ENCODE measurements at places on chromosomes 1 and 21.

- no peak for DNase-seq
Observed at GRCh38 chr1:117032681-117033539, 27.2 kb upstream of the TTF2 start.

- DNase-seq = no peak
Observed at GRCh38 chr1:76141929-76142328, 67.4 kb downstream of the ST6GALNAC3 start.

- DNase-seq = no peak
Observed at GRCh38 chr1:44539991-44540730, 134.1 kb downstream of the TMEM53 start.

DNA sequence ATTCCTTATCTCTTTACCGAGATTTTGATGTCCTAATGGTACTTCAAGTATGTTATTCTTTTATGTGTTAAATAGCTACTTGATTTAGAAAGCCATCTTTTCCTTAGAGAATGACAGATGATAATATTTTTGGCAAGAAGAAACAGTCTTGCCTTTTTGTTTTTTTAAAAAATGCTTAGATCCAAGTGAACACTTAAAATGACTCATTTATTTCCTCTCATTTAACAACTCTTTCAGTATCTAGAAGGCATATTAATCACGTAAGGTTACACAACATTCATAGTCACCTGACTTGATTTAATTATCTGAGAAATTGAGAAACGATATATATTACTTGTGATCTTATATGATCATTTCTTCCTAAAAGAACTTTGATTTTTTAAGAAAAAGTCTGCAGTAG is 52.4 kb downstream of the SUCO start:
- no peak for DNase-seq

DNA sequence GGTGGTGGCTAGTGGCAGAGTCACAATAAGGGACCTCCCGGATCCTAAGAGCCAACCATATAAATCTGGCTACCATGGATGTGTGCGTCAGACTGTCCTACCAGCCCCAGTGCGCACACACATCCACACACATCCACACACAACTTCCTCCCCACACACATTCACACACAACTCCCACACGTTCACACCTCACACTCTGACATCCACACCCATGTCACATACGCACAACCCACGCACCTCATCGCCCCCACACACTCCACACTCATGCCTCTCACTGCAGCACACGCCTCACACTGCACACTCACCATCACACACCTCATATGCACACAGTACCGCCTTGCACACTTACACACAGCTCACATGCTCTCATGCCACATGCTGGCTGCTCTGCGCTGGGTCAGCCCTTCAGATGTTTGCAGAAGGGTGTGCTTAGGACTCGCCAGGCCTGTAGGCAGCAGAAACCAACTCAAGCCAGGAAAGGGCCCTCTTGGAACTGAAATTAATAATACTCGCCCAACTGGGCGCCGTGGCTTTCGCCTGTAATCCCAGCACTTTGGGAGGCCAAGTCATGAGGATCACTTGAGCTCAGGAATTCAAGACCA is 3.0 kb downstream of the LDLRAD2 start:
- DNase-seq = peak; percentile 18

DNA sequence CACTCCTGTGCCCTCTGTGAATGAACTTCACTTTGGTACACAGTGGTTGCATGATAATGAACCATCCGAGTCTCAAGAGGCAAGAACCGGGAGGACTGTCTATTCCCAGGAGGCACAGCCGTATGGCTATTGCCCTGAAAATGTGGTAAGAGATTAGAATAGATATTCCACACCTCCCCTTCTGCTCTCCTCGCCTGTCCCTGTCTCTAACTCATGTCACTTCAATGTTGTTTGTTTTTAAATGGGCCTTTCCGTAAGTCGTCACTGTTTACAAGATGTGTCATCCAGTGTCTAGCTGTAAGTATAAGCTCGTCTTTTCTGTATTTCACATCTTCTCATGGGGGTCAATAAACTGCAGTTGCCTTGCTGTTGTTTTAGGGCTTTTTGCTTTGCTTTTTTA is 122.2 kb downstream of the PATJ start:
- DNase-seq = no peak

DNA sequence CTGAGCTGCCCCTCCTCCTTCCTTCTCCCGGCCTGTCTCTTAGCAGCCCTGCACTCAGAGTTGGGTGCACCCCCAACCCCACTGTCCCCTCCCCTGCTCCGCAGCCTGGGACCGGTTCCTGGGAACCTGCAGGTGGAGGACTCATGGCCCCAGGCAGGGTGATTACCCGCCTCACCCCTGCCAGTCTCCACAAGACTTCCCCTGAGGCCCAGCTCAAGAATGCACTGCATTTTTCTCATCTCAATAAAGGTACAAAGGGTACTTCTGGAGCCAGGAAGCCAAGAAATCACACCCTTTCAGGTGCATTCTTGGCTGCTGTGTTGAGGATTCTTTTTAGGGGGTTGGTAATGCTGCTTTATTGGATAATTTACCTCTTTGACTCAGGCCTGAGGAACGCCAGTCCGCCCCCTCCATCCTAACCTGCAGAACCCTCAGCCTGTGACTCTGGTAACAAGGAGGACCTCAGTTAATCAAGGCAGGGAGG is 126.3 kb upstream of the TMPRSS2 start:
- no peak for DNase-seq

DNA sequence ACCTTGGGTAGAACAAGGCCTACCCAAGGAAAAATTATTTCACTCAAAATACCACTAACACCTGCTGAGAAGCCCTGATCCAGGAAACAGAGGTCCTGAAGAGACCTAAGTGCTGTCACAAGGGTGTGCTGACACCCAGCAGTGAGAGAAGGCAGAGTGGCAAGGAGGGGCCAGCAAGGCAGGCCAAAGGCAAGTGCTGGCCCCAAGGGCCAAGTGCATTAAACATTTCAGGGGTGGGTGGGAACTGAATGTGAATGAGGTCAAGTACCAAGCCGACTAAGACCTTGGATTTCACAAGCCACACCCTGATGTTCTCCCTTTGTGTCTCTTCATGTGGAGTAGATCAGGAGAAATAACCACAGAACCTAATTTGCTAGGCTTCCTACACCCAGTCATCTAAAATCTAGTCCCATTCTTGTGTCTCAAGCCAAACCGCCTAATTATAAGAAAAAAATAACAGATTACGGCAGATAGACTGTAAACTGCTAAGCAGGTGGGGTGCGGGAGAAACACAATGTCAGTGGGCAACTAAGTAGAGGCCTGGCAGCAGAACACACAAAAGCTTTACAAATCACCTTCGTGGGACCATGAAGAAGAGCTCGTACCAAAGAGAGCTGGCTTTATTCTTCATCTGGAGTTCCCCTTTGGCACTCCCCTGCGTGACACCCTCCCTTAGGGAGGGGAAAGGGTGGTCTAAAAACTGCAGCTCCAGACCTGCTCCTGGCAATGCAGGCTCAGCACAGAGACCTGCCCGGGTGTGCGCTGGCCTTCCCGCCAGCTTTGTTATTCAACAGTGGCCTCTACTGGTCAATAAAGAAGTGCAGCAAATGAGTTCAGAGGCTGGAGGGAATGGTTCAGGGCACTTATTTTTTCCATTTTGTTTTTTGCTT is 8.7 kb downstream of the UBE2G2 start:
- DNase-seq = peak; percentile 28

- no peak for DNase-seq
Observed at GRCh38 chr1:112855152-112855828, 100.7 kb downstream of the SLC16A1 start.

DNA sequence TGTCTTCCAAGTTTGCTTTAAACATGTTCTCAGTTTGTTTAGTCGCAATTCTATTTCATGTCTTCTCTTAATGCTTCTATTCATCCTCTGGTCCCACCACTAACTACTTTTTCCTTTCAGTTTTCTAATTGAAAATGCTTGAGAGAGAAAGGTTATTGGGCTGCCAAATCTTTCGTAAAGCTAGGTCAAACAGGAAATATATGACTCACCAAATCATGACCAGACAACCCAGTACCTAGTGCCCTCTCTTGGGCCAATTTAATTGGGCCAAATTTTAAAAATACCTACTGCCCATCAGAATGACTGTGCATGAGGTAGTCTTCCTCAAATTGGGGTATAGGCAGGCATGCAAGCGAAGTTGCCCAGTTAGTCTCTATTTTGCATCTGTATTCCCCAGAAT is 295.4 kb upstream of the PBX1 start:
- no peak for DNase-seq

GRCh38 chr1:244732851-244733450 is 80.0 kb downstream of the DESI2 start:
- no peak for DNase-seq

DNA sequence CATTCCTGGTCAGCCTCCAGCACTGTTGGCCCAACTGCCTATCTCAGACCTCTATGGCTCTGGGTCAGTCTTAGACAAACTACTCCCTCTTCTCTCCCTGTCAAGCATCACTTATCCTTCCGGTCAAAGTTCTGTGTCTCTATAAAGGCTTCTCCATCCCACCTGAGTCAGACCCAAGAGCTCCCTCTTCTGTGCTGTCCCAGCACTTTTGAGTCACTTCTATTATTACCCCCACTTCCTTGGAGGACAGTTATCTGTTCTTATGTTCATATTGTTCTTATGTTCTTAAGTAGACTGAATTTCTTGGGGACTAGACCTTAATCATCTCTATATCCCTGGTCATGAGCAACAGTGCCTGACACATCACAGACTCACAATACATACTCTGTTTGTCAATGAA is 29.2 kb upstream of the IL10 start:
- no peak for DNase-seq

DNA sequence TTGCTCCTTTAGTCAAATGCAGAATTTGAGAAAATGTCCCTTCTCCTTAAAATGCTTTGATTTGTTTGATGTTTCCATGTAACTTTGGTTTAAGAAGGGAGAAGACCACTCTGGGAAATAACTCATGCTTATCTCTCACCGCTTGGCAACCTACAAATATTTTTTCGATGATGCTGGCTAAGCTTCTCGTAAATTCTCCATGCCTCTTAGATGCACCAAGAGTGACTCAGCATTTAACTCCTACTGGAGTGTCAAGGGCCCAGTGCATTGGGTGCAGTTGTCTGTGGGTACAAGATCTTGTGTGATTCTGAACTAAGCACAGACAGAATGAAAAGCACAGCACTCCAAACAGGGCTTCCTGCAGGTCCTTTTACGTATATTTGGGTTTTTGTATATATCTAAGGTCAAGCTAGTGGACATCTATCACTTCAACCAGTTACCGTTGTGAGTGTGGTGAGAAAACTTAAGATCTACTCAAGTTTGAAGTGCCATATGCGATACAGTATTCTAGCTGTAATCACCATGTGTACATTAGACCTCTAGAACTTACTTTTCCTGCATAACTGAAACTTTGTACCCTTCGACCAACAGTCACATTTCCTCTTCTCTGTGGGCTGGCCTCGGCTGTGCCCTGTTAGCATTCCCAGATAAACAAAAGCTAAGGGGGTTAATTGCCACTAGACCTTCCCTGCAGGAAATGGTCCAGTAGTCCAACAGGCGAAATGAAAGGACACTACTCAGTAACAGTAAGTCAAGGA is 55.8 kb downstream of the COL18A1 start:
- DNase-seq = no peak

- DNase-seq = no peak
Observed at GRCh38 chr1:119345398-119345797, 23.2 kb upstream of the HAO2 start.

DNA sequence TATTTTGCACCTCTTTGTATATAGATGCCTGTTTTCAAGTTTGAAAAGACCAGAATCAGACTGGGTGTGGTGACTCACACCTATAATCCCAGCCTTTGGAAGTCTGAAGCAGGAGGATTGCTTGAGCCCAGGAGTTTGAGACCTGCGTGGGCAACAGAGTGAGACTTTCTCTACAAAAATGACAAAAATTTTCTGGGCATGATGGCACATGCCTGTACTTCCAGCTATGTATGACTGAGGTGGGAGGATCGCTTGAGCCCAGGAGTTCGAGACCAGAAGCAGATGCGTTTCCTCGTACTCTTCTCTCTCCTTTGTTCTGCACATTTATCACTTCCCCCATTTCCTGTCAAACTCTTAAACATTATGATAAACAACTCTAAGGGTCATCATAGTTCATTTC is 310.0 kb upstream of the SNX7 start:
- no peak for DNase-seq

- DNase-seq = no peak
Observed at GRCh38 chr1:100028765-100029164, 59.0 kb downstream of the SLC35A3 start.

GRCh38 chr21:33070998-33071769 is 1.2 kb downstream of the OLIG1 start:
- no peak for DNase-seq

DNA sequence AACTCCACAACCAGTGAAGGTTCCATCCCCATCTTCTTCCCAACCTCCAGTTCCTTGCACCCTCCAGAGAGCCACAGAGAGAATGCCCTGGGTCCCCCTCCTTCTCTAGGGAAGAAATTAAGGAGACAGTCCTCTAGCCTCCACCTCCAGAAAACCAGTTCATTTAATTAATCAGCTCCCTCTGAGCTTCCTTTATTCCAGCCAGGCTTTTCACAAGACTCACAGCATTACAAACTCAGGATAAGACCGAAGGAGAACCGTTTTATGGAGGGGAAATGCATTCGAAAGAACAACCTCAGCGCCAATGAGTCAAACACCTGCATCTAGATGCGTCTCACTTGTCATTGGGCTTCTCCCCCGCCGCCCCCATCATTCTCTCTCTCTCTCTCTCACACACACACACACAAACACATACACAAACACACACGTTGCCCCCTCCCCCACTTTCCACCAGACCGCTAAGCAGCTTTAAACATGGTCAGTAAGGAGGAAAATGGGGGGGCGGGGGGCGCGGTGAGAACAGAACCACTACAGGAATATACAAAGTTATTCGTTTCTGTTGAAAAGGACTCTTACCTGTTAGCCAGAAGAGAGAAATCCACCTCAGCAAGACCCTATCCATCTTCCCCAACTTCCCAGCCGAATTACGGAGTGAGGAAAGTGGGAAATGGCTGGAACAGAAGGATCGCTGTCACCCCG is 544 bp downstream of the ILDR2 start:
- DNase-seq = peak; percentile 74

DNA sequence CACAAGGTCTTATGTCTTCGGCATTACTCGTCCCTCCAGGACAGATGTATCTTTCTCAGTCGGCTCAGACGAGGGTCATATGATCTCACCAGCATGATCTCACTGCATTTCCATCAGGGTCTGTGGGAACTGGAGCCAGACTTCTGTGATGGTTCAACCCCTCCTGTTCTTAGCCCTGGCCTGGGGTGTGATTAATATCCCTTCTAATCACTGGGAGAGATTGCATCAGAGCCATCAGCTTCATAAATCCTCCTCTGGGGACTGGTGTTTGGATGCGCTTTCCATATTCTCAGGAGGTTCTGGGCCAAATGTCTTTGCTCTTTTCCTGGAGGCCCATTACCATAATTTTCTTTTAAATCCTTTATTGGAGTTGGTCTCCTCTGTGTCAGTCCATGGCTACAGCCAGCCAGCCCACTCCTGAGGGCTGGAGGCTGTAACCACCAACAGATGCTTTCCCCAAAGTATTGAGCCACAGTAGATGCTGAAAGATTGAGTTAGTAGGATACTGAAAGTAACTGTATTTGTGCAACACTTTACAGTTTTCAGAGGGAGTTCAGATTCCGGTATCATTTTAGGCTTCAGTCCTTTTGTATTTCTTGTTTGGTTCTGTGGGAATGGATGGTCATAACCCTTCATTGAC is 20.0 kb downstream of the CACNA1E start:
- no peak for DNase-seq
